ENCODE measurements at places on chromosomes 1 and 21.

DNA sequence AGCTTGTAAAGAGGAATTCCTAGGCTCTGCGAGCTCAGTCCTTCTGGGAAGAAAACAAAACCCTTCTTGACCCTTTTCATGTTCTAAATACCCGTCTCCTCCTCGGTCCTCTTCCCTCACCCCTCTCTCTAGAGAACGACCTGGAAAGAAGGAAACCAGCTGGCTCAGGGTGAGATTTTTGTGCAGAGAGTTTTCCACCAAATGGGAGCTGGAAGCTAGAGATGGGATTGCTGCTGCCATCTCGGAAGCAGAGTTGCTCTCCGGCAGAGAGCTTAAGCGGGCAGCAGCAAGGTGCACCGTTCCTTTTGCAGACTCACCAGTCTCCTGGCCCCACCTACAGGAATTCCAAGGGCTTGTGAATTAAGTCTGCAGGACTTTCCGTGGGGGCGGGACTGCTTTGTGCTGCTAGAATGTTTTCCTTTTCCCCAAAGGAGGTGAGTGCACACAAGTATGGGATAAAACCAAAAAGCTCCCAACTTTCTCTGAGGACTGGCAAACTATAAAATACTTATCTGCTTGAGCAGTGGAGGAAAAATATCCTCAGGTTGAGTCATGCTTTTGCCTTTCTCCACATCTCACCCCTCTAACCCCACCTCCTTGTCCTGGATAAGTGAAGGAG, 29.1 kb upstream of the KIAA0040 start:
- no peak for DNase-seq

- no peak for DNase-seq
These were observed 68.5 kb downstream of the FOXJ3 start for GRCh38 chr1:42266253-42267135.

- DNase-seq, result no peak
These were observed 40.1 kb upstream of the SLC5A9 start for GRCh38 chr1:48182439-48182838.

- DNase-seq, result no peak
These were observed 14.3 kb upstream of the GPR157 start for GRCh38 chr1:9143250-9143649.

GRCh38 chr1:9586147-9586766, 2.5 kb upstream of the TMEM201 start:
- DNase-seq, result no peak

GRCh38 chr1:99600782-99601181, 45.1 kb upstream of the PALMD start:
- DNase-seq, result no peak

- DNase-seq, result no peak
These were observed 356.0 kb downstream of the TGFB2 start for GRCh38 chr1:218701131-218701530.
